Heart right ventricle (tissue), 16 donors: ENCODE measurements at places on chromosomes 11 and 22. TPM values are rescaled to one million over a fixed set of nuclear protein-coding genes. Genes with fewer than 3 reads are reported as not detected.

Gene PANX3
- total RNA-seq, result not detected

Gene IGSF9B
- 51.6 TPM for total RNA-seq

DNA sequence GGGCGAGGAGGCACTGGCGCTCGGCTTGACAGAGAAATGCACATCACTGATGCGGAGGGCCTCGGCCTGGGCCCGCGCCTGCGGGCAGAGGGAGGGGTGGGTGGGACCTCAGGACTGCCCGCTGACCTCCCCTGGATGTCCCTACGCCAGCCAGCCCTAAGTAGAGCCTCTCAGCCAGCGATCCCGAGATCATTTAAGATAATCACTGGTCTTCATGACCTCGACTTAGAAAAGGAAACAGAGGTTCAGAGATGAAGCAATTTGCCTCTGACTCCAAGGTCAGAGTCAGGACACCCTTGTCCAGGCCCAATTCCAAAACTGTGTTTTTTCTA lies 4.9 kb downstream of the CBX6 start:
- DNase-seq, result no peak

GRCh38 chr11:79156031-79156430 lies 284.8 kb downstream of the TENM4 start:
- DNase-seq, result no peak

GRCh38 chr11:128416976-128417375 lies 170.4 kb downstream of the ETS1 start:
- DNase-seq, result no peak

Gene SCGB1D2
- total RNA-seq, result 1.5 TPM

DNA sequence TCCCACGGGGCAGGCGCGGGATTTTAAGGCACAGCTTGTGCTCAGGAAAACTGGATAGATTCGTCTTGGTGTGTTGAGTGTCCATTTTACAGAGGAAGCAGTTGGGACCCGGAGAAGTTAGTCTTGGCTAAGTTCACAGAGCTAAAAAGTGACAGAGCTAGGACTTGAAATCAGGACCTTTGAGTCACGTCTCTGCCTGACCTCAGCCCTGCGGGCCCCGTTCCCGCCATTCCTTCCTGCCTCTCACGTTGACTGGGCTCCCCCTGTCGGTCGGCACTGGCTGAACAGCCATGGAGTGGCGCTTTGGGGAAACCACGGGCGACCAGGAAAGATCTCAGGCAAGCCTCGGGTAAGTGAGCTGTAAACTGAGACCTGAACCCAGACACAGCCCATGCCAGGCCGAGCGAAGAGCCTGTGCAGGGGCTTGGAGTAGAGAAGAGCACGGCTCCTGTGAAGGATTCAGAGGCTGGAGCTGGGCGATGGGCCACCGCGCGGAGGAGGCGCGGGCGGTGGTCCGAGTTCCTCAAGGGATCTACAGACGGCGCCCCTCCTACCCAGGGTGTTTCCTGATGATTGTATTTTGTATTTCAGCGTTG lies 54.1 kb downstream of the WNT11 start:
- peak; percentile 90 for DNase-seq

Gene SAC3D1
- 6.1 TPM for total RNA-seq

Gene STIM1
- 43.4 TPM for total RNA-seq

DNA sequence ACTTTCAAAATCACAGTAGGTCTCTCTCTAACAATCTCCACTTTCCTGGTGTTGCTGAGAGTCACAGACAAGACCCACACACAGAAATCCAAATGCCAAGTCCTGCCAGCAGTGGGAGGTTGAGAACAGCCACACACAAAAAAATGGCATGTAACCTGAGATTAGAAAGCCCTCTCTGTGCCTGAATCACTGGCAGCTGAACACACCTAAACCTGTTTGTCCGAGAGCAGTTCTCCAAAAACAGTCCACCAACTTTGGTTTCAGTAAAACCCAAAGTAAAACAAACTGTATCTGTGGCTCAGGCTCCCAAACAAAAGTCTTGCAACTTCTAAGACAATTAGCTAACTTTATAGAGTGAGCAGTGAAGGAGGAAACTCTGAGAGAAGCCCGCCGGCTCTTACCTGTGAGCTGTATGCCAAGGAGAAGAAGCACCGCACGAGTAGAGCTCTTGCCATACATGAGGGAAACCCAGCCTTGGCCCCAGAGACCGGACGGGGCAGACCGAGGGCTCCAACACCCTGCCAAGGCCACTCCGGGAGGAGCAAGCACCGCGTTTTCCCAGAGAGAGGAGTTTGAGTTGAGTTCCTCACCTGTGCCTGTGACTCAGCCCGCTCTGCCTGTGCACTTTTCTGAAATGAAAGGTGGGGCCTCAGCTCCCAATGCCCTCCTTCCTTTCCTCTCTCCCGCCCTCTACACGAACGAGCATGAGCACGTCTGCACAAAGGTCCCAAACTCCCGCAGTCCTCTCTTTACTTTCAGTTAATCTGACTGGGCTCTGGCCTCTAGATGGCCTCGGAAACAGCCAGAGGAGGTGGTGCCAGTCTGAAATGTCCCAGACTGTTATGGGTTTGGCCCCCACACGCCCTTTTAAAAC lies at the start of gene MPZL2:
MPZL2 (minus strand) TSS at position 603 of the 874 bp plus-strand sequence; CDS start at position 459, 144 bp downstream.
- DNase-seq, result peak; percentile 23

DNA sequence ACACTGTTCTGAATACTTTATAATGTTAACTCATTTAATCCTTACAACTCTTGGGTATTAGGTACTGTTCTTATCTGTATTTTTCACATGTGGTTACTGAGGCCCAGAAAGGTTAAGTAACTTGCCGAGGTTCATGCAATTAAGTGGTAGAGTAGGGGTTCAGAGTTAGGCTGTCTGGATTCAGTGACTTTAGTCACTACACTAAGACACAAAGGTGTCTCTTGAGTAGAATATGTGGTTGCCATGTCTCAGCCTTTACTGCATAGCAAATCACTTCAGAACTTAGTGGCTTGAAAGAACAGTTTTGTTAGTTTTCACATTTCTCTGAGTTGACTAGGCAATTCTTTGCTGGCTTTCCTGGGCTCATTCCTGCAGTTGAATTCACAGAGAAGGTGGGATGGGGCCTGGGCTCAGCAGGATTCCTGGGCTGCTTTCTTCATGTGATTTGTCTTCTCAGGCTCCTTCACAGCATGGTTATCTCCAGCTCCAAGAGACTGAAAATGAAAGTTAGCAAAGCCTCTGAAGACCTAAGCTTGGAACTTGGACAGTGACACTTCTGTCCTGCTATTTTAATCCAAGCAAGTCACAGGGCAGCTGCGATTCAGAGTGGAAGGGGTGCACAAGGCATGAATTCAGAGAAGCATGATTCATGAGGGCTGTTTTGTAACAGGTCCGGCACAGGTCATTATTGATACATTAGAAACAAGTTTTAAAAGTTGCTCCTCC lies 68.3 kb downstream of the SPECC1L start:
- peak; percentile 24 for DNase-seq

- DNase-seq, result no peak
These were observed 13.6 kb upstream of the RFPL2 start for GRCh38 chr22:32218470-32218869.

- no peak for DNase-seq
These were observed 24.3 kb downstream of the CASP4 start for GRCh38 chr11:104944076-104944475.

Gene ZNF214
- 0.61 TPM for total RNA-seq

Gene SLC25A22
- total RNA-seq, result 7.8 TPM

DNA sequence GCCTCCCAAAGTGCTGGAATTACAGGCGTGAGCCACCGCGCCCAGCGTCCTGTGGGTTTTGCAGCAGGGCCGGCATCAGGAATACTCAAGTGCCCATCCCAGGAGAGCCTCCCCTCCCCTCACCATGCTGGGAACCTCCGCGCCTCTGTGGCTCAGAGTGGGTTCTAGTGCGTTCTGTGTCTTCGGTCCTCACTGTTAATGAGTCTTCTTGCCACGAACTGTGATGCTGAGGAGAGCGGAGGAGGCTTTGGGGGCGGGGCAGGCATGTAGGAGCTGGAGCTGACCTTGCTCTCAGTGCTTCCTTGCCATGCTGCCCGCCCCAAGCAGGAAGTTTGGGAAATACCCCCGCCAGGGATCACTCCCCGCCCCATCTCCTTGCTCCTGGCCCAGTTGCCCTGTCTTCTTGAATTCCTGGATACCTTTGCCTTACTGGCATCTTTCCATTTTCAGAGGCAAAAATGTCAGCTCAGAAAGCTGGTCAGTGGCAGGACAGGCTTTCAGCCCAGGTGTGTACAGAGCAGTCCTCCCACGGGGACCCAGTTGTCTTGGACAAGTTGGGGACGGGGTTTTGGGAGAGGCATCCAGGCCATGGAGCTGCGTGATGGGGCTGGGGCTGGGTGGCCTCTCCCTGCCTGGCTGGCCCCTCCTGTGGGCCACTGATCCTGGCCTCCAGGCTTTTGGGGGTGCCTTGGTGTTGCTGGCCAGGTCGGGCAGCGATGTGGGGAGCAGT lies 5.1 kb downstream of the GRAMD4 start:
- DNase-seq, result no peak

DNA sequence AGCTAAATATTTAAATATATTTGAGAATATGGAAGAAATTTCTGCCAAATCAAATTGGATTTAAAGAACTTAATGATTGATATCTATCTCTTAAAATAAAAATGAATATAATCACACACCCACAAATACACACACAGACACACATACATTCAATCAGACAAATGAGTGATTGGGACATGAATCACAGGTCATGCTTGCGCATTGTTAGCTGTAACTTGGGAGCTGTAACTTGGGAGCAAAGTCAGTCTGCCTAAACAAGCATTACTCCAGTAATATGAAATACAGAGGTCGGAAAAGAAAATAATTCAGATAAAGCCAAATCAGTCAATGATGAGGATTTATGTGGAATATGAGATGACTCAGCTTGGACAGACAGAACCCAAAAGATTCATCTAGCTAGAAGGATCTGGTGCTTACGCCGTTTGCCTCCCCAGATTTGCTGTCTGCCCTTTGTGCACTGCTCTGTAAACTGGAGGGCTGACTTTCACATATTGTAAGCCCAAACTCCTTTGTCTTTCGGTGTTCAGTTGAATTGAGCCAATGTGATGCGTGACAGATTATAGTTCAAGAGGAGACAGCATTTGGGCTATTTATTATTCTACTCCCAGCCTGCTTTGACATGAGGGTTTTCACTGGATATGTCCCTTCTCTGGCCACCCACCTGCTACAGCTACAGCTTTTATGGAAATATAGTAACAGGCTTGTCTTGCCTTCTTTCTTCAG lies 1.6 kb downstream of the OR56B1 start:
- DNase-seq, result no peak

- DNase-seq, result no peak
These were observed 573.9 kb upstream of the CADM1 start for GRCh38 chr11:116078101-116078591.

GRCh38 chr11:70381872-70382861 lies 16.2 kb upstream of the CTTN start:
- DNase-seq, result no peak

GRCh38 chr22:40479126-40479800 lies 108.9 kb downstream of the SGSM3 start:
- DNase-seq, result no peak

- DNase-seq, result no peak
These were observed 8.2 kb upstream of the PIWIL4 start for GRCh38 chr11:94558932-94559331.

Gene CARNS1
- 26.6 TPM for total RNA-seq
